Activated CD4-positive, alpha-beta T cell treated with anti-CD3 and anti-CD28 coated beads, Interleukin-2, Interleukin-4, amounts not matched to agents 100 ng/mL and 50 ng/mL, durations not matched to agents 16 hours and 8 hours (primary cell): ENCODE measurements at places on chromosomes 16 and 17.

DNA sequence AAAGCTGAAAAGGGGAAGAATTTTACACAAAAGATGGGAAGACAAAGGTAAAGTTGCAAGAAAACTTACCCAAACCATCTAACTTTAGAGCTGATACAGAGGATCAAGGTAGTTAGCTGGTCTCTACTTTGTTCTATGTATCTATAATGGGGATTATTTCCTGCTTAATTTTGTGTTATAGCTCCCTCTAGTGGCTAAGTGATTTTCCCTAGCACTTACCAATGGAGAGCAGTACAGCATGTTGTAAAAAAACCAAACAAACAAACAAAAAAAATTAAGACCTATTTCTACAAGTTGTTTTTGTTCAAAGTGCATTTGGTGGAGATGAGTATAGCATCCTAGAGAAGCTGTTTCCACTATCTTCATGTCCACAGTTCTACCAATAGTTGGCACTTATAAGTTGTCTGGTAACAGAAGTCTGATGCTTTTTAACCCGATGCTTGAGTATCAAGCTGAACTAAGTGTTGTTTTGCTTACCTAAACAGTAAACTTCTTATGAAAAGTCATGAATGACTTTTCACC, 7.5 kb downstream of the SRSF1 start:
- peak; percentile 72 for DNase-seq

DNA sequence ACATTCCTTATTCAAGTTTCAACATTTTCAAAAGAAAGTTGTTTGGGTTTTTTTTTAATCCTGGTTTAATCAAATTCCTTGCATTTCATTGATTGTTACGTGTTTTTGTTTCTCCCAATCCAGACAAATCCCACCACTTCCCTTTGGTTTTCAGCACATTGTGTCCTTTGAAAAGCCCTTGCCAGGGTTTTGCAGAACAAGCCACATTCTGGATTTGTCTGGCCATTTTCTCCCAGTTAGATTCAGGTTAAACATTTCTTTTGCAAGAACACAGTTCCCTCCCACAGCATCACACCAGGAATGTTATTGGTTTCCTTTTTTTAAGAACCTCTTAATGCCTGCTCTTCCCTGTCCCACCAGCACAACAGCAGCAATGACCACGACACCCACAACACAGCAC, 278.0 kb upstream of the SALL1 start:
- no peak for DNase-seq

GRCh38 chr16:23294260-23294659, 7.8 kb upstream of the SCNN1B start:
- no peak for DNase-seq

GRCh38 chr16:82506692-82507670, 119.8 kb upstream of the CDH13 start:
- no peak for DNase-seq
